ENCODE measurements at places on chromosomes 13 and 19.
A peak's percentile ranks its signal among the peaks of the same experiment; 100 is the strongest.

DNA sequence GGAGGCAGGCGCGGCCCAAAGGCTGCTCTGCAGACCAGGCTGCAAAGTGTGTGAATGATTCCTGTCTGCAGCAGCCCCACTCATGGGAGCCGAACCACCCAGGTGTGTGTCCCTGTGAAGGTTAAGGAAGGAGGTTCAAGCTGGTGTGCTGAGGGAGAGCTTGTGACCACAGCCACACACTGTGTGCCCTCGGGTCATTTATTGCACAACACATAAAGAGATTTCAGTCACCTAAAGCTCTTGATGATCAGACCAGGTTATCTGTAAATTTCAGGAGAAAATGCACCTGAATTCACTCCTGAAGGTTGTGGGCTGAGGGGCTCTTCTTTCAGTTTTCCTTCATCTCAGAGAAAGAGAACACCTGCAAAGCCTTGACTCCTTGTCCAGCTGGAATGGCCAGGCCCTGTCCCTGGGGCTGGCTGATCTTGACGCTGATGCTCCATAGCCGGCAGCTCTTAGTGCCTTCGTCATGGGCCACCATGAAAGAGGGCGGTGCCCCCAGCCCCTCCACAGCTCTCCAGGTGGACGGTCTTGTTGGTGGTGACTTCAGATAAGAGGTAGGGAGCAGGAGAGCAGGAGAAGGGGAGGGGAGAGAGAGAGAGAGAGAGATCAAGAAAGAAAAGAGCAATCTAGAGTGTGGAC is 110.8 kb upstream of the C1QTNF9B start:
- peak; percentile 5 for DNase-seq

GRCh38 chr13:53642306-53642705 is 613.7 kb downstream of the OLFM4 start:
- no peak for DNase-seq

- no peak for DNase-seq
These were observed 13.1 kb downstream of the NOP53 start for GRCh38 chr19:47758443-47758804.

GRCh38 chr13:71801781-71802180 is 65.2 kb downstream of the DACH1 start:
- DNase-seq, result no peak

GRCh38 chr13:72180253-72180952 is 313.4 kb upstream of the DACH1 start:
- DNase-seq, result peak; percentile 74

GRCh38 chr19:11205939-11206570 is 8.7 kb upstream of the KANK2 start:
- DNase-seq, result no peak

DNA sequence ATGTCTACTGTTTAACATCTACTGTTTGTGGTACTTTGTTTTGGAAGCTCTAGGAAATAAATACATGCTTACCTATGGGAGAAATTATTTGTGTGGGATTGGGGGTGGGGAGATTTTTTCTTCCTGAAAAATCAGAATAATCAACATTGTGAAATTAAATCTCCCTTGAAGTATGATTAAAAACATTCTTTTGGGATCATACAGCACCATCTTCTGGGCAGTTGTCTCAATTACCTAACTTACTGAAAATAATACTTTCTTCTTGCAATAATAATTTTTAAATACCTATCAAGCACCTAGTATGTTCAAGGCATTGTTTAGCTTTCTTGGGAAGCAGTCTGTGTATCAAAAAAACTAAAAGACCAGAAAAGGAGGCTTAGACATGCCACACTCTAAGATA is 576.5 kb upstream of the ARGLU1 start:
- peak; percentile 7 for DNase-seq

- DNase-seq, result no peak
These were observed 6.8 kb downstream of the PTPRS start for GRCh38 chr19:5333581-5334365.

GRCh38 chr19:4123615-4124568 is at the start of gene MAP2K2:
Gene MAP2K2 (minus strand): TSS chr19:4124122. CDS start chr19:4123875, 247 bp downstream.
- DNase-seq, result peak; percentile 72

DNA sequence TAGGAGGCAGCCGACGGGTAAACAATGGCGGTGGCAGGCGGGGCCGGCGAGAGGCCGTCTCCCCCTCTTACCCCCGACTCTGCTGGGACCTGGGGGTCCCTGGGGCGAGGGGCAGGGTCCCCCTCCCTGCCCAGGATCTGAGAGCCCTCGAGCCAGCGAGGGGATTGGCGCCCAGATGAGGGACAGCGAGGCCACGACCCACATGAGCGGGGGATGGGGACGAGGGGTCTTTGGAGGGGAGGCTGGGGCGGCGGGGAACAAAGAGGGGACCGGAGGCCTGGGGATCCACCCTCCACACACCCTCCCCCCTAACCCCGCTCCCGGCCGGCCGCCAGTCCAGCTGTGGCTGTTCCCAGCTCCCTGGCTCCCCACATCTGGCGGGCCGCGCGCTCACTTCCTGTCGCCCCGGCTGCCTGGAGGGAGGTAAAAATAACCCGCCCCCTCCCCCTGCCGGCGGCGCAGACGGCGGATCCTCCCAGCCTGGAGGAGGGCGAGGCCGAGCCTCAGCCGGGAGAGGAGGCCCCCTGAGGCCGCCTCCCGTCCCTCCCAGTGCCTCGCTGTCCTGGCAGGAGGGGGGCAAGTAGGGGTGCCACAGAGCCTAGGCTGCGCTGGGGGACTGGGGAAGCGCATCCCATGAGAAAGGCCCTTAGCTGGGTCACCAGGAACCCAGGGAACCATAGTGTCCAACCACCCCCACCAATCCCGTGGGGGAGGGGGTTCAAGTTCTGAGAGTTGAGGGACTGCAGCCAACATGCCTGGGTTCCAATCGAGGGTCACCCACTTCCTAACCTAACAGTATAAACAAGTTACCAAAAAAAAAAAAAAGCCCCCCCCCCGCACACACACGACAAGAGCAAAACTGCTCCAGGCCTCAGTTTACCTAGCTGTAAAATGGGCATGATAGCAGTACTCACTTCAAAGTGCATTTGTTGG is 29.3 kb upstream of the NANOS3 start:
- DNase-seq, result peak; percentile 71

Measured in bronchial epithelial cell (primary cell).